Upper lobe of right lung (tissue), 1 donor: ENCODE measurements at places on chromosomes 3 and 15.

- no peak for DNase-seq
These were observed 3.8 kb downstream of the PEAK1 start for GRCh38 chr15:77416148-77416455.

DNA sequence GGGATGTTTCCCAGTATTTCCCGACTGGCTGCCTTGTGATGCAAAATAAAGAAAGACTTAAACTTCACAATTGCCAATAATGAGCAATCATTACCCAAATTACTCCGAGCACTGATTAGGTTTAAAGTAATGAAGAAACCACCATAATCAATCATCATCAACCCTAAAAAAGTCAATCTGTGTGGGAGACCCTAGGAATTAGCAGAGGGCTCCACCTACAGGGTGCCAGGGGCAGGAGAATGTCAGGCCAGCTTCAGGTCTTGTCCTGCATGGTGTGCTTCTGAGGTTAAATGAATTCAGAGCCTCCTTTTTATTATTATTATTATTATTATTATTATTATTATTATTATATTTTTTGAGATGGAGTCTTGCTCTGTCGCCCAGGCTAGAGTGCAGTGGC, 478.0 kb upstream of the ARRDC4 start:
- no peak for DNase-seq

DNA sequence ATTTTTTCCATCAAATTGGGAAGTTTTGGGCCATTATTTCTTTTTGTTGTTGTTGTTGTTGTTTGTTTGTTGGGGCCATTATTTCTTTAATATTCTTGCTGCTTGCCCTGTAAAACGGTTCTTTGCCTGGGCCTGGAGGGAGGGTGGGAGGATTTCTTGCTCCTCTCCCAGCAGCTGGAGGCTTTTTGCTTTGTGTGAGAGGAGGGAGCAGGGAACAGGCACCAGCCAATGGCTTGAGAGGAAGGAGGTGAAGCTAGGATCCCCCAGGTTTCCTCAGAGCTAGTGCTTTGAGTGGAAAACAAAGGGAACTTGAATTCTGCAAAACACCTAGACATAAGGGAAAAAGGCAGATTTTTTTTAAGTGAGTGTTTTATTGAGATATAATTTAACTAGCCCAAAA, 61.2 kb upstream of the DNAJC19 start:
- DNase-seq: no peak

DNA sequence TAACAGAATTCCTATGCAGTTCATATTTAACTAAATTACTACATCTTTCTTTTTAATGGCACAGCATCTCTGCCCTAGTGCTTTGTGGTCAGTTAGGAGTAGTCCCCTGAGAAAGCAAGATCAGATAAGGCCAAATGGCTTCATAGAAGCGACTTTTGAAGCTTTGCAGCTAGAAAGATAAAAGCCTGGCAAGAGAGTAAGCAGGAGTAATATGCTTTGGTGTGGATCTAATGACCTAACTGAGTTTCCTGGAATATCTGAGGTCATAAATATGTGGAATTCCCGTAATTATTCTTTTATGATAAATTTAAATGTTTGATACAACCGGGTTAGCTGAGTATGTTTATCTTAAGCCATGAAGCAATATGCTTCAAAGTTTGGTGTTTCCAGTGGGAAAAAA, 374.9 kb upstream of the LRRC3B start:
- no peak for DNase-seq

GRCh38 chr3:189967254-189967865, 153.3 kb downstream of the P3H2 start:
- no peak for DNase-seq

GRCh38 chr15:34258151-34258550, 33.3 kb downstream of the EMC4 start:
- DNase-seq: no peak

- no peak for DNase-seq
These were observed 45.0 kb downstream of the MYO5A start for GRCh38 chr15:52483707-52484106.

DNA sequence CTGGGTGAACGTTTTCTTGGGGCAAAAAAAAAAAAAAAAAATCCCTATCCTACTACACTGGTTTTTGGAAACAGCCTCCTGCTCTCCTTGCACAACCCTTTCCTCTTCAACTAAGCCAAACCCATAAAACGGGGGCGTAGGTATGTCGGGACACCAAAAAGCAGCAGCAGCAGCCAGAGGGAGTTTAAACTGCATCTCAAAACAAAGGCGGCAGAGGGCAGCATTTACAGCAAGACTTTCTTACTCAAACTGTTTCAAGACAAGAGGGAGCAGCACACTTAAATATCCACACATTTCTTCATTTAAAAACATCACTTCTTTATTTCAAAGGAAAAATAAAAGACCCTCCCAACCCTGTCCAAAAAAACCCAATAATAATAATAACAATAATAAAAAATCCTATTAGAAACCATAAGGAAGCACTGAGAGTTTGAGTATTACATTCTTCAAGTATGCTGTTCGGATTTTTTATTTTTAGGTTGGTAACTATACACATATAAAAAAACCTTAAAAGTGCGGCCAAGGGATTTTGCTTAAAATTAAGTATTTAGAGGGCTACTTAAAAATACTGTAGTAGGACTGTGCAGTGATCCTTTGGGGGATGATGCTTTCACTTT, 43.9 kb upstream of the PLXND1 start:
- DNase-seq: no peak

DNA sequence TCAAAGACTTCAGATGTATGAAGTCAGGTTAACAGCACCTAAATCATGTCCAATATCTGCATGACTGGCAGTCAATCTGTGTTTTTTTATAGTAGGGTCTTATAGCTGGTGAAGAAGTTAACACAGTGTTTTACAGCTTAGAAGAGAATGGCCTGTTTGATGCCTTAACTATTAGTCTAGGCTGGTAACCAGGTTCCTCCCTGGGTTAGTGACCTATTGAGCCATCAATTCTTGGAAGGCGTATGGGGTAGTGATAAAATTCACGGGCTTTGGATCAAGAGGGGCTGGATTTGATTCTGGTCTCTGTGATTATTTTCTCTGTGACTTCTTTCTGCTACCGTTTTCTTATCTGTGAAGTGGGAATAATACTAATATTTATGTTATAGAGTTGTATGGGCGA, 16.0 kb upstream of the TNFSF10 start:
- DNase-seq: no peak

GRCh38 chr3:155519078-155519477, 225.6 kb upstream of the STRIT1 start:
- no peak for DNase-seq

GRCh38 chr3:146814601-146815315, 209.6 kb upstream of the PLSCR5 start:
- no peak for DNase-seq

DNA sequence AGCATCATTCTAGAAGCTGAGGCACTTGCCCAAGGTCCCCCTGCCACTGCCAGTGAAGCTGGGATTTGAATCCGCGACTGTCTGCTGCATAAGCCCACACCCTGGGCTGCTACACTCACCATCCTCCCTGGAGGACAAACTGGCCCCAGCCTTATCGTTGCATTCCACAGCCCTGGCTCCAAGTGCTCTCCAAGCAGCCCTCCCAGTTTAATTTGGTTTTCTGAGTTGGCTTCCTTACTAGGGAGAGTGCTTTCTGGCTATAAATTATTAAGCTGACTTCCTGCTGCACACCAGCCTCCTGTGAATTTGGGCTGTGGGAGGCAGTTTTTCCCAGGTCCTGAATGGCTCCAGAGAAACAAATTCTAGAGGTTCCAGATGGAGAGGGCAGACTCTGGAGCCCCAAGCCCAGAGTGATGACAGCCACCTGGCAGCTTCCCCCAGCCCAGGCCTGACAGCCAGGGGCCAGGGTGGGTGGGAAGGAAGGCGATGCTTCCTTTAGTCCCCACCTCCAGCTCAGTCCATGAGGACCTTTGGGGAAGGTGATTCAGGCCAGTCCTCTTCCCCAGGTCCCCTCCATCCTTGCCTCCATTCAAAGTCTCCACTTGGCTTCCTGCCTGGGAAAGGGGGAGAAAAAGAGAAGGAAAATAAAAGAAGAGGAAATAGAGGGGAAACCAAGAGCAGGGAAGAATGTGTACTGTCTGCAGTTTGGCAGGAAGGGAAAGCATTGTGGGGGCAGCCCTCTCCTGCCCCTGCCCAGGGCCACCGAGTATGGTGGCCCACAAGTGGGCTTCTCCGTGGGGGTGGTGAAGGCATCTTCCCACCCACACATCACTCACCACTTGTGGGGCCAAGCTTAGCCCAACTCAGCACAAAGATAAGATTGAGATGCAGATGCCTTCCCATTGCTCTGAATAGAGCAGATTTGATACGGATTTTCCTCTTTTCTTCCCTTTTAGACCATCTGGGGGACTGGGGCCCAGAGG, 69.6 kb downstream of the SEMA5B start:
- DNase-seq: peak; percentile 70

- DNase-seq: no peak
These were observed 107.3 kb downstream of the SLMAP start for GRCh38 chr3:57863380-57863779.

DNA sequence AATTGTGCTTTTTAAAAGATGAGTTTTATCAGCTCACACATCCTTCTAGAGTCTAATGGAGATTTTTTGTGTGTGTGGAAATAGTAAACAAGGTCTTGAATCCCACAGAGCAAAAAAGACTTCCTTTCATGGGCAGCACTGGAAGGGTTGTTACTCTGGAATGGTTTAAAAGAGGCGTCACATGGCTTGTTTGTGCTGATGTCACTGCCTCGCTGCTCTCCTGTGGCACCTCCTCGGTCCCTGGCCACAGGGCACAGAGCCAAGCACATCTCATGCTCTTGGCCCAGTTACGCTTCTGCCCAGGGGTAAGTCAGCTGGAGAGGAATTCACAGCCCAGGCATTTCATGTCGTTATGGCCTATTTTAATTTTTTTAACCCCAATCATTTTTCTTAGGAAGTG, 53.2 kb downstream of the PGPEP1L start:
- no peak for DNase-seq

GRCh38 chr3:7461202-7461825, 600.4 kb downstream of the GRM7 start:
- DNase-seq: no peak
